Naive thymus-derived CD4-positive, alpha-beta T cell (primary cell): ENCODE measurements at places on chromosomes 5 and 9. TPM values are rescaled to one million over a fixed set of nuclear protein-coding genes. Genes with fewer than 3 reads are reported as not detected.

The FBP1 gene
- 10.8 TPM for total RNA-seq

The PLAC8L1 gene
- total RNA-seq = 1.5 TPM

DNA sequence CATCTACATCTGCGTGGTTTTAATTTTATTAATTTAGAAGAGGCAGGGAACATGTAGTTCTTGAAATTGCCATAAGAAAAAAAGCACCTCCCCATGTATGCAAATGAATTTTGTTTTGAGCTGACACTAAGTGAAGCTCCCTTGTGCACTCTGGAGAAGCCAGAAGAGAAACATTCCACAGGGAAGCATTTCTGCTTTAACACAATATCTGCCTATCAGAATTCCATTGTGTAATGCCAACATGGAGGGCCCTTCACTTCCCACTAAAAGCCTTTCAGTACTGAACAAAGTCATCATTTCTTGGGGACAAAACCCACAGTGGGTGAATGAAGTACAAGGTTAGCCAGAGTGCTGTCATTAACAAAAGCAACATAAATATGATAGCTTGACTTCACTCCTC is 59.7 kb downstream of the PRELID2 start:
- no peak overlapping the region for H3K27ac ChIP-seq
- no peaks in the 10 kb centered on the region for H3K27me3 ChIP-seq
- no peak overlapping the region for H3K4me3 ChIP-seq
- DNase-seq = no peak

The HAVCR2 gene
- total RNA-seq = 5.1 TPM

The MIGA2 gene
- 73.3 TPM for total RNA-seq
